Activated T-helper 1 cell treated with anti-CD3 and anti-CD28 coated beads, Interleukin-12 subunit alpha, Interleukin-12 subunit beta, Interleukin-2, Interleukin-4 antibody, amounts not matched to agents 30 ng/mL and 10 ng/mL and 1 ng/mL, durations not matched to agents 14 hours and 24 hours and 36 hours (primary cell): ENCODE measurements at places on chromosomes 7 and 10. TPM values are rescaled to one million over a fixed set of nuclear protein-coding genes. Genes with fewer than 3 reads are reported as not detected.

DNA sequence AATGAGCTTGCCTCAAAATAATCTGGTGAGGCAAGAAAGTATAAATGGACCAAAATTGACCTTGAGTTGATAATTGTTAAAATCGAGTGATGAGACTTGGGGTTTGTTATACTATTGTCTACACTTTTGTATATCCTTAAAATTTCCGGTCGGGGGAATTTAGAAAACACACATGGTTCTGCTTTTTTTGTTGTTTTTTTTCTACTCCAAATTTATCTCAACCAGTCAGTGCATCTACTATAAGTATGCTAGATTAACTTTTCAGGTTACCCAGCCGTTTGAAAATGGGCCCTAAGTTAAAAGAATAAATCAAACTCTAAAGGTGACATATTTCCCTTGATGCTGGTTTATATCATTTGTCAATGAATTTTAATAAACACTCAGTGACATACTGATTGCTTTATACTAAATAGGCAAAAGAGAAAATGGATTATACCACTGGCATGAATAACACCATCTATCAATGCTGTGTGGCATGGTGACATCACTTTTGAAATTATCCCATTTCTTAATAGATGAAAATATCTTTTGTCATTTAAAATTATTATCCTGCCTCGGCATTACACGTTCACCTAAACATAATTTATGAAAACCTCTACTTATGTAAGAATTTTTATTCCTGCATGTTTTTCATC lies 40.3 kb upstream of the ST8SIA6 start:
- no peak for DNase-seq

GRCh38 chr10:70357565-70357964 lies 24.9 kb downstream of the LRRC20 start:
- DNase-seq, result no peak

GRCh38 chr7:27870595-27870994 lies 130.6 kb downstream of the TAX1BP1 start:
- no peak for DNase-seq

The HOXA2 gene
- total RNA-seq, result not detected in 2 replicates

The NEUROD6 gene
- not detected in 2 replicates for total RNA-seq

- no peak for DNase-seq
Observed at GRCh38 chr10:119803264-119803663, 69.4 kb downstream of the MCMBP start.

The SFXN3 gene
- total RNA-seq, result 34.8 and 39.0 TPM in 2 replicates

The ZNF488 gene
- not detected in 2 replicates for total RNA-seq

DNA sequence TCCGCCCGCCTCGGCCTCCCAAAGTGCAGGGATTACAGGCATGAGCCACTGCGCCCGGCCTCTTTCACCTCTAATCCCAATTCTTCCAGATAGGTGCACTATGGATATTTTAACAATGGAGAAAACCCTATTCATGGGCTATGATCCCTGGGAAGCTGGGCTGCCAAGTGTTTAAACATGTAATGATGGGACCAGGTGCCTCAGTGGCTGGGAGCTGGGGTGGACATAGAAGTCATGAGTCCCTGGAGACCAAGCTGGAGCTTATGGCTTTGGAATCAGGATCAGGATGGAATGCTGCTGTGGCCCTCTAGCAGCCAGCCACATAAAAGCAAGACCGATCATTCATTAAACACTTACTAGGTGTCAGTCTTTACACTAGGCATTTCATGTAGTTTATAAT lies 41.8 kb upstream of the IGFBP3 start:
- no peak for DNase-seq

DNA sequence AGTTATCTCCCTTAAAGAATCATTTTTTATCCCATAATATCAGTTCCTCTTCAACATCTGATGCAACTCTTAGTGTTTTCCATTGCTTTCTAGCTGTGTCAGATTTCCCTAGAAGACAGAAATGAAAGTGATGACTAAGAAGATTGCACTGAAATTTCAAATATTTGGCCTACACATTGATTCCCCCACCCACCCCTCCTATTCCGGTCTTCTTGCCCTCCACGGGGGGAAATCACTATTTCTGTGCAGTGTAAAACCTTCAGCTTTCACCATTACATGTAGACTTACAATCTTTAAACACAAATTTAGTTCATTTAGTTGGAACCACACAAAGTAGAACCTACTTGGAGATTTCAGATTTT lies 63.7 kb upstream of the IL6 start:
- no peak for DNase-seq

The NUTM2B gene
- total RNA-seq, result 0.54 and 1.5 TPM in 2 replicates

DNA sequence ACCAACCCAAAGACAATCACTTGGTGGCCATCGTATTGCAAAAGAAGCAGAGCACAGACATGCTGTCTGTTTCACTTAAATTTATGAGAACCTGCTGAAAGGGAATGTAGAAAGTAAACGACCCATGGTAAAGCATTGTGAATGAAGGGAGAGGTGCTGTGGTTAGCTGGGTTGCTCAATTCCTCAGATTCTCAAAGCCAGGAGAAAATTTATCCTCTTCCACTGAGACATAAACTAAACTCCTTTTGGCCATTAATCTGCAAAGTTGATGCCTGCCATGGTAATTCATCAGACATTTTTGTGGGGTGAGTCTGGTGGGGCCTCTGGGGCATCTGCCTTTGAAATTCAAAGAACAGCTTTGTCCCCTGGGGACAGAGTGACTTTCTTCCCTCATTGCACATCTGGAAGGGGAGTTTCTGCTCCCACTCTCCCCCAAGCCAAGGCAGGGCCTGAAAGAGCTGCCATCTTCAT lies 951.0 kb downstream of the LRMDA start:
- no peak for DNase-seq

The LRMDA gene
- not detected in 2 replicates for total RNA-seq

DNA sequence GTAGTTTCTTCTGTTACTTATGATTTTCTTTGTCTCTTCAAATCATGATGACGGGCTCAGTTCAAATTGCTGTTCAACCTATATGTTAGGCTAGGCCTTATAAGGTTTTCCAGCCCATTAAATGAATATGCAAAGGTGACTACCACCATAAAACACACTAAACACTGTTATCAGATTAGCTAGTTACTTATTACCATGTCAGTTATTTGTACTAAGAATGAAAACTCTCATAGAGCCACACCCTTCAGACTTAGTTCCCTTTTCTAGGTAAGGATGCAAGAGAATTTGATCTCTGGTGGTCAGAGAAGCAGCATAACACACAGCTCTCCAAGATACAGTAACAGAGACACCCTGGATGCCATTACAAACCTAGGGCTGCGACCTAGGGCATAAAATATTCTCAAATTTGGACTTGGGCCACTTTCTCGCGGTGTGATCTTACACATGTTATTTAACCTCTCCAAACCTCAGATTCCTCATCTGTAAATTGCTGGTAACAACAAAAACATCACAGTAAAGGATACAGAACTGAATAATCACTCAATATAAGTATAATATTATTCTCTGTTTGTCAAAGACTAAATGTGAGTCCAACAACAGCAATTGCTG lies 35.6 kb downstream of the ANKMY2 start:
- DNase-seq, result no peak

The MSS51 gene
- total RNA-seq, result 3.1 and 3.7 TPM in 2 replicates

- DNase-seq, result no peak
Observed at GRCh38 chr10:30857803-30858202, 173.9 kb downstream of the ZNF438 start.
